ENCODE measurements at places on chromosomes 2 and 18.

- no peak for DNase-seq
Measured at GRCh38 chr2:178269438-178270224, 75.3 kb downstream of the OSBPL6 start.

- DNase-seq, result no peak
Measured at GRCh38 chr18:29378651-29379136, 1201.8 kb upstream of the CDH2 start.

GRCh38 chr2:28661589-28662001 is 90.0 kb upstream of the PPP1CB start:
- DNase-seq, result no peak

DNA sequence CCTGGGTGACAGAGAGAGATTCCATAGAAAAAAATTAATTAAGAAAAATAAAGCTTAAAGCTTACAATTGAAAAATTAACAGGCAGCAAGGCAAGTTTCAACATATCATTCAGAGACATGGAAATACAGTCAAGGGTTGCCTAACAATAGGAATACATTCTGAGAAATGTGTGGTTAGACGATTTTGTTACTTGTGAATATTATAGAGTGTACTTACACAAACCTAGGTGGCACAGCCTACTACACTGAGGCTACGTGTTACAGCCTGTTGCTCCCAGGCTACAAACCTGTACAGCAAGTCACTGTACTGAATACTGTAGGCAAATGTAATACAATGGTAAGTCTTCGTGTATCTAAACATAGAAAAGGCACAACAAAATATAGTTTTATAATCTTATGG is 27.7 kb upstream of the ZBTB7C start:
- DNase-seq, result no peak

DNA sequence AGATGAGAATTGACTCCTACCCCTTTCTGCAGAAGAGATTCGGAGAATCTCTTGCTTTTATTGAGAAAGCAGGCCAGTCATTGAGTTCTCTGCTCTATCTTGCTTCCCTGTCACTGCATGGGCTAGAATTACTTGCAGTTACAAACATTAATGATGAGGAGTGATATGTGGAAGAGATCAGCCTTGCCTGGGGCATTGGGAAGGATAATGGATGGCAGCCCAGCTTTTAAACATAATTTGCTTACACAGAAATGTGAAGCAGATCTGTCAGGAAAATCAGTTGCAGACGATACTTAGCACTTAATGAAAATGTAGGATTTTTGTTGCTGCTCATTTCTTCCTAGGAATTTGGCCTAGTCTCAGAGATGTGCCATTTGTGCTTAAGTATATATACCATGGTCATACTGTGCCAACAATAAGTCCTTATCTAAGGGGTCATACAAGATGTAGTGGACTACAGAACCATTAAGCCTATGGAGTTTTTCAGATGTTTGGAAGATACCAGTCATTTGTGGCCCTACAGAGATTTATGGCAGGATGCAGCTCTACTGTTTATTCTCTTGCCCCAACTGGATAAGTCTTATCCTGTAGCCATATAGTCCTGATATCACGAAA is 92.7 kb downstream of the XRCC5 start:
- no peak for DNase-seq

DNA sequence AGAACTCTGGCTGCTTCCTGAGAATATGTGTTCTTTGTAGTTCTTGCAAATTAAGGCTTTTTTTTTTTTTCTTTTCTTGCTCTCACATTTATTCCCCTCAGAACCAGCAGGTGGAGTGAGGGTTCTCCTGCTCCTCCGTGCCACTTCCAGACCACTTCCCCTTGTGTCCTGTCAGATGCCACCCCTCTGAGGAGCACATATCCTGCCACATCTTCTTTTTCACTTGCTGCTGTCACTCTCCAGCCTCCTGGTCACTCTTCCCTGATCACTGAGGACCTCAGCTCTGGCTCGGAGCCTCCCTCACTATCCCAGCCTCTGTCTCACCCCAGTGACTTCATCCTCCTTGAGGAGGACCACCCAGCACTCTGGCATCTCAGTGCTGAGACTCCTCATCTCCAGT is 100.5 kb downstream of the TACR1 start:
- DNase-seq, result no peak

- DNase-seq, result no peak
Measured at GRCh38 chr2:215136669-215137328, 1.6 kb downstream of the ABCA12 start.

DNA sequence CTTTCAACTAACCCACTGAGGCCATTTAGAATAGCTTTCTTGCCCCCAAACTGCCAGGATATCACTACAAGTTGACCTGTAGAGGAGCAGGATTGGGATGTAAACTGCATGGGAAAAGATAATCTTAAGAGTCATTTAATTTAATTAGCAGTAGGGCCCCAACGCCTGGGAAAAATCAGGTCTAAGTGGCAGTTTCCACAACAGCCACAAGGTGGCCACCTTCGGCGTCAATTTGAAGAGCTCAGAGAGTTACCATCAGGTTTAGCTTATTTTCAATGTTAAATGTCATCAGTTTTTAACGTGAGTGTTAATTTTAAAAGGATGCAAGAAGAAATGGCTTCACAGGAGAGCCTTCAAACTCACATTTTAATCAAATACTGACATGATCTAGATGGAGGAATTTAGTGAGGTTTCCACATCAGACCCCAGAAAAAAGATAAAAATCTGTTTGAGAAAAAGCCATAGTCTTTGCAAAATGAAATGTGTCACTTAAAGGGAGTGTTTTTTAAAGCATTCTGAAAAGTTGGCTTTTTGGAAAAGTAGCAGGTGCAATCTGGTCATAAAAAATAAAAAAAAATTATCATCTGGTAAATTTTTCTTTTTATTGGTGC is 77.3 kb upstream of the UPP2 start:
- peak; percentile 8 for DNase-seq

- DNase-seq, result no peak
Measured at GRCh38 chr2:69902213-69902922, 8.6 kb downstream of the SNRNP27 start.

- DNase-seq, result no peak
Measured at GRCh38 chr2:57434441-57434840, 612.2 kb upstream of the VRK2 start.

Data from hippocampal formation (tissue), 2 donors.